Urinary bladder (tissue), 4 donors: ENCODE measurements at places on chromosomes 13 and 19. TPM values are rescaled to one million over a fixed set of nuclear protein-coding genes. Genes with fewer than 3 reads are reported as not detected.

- no peak for DNase-seq
Measured at GRCh38 chr13:107733276-107733675, 482.1 kb downstream of the LIG4 start.

- DNase-seq, result no peak
Measured at GRCh38 chr19:53308339-53308811, 25.2 kb upstream of the ZNF845 start.

DNA sequence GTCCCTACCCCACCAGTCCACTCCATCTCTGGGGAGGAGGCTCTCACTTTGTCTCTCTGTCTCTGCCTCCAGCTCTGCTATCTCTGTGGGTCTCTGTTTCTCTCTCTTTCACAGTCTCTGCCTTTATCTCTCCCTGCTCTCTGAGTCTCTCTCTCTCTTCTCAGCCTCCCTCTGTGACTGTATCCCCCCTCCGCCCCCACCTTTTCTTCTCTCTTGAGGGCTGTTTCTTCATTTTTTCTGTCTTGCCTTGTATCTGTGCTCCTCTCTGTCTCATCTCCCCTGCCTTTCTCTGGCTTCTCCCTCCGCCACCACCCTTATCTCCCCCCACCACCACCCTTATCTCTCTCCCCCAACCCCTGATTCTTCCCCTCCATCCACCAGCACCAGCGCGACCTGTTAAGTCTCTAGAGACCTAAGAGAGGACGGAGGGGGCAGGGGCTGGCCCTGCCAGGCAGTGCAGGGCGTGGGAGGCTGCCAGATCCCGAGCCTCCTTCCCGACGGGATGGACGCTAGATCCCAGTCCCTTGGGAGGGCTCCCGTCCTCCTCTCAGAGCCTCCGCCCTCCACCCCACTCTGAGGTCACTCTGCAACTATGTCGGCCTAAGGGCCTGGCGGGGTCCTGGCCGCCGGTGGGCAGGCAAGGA, 1.0 kb downstream of the AXL start:
- no peak for DNase-seq

GRCh38 chr13:34931572-34931971, 10.5 kb upstream of the NBEA start:
- no peak for DNase-seq

DNA sequence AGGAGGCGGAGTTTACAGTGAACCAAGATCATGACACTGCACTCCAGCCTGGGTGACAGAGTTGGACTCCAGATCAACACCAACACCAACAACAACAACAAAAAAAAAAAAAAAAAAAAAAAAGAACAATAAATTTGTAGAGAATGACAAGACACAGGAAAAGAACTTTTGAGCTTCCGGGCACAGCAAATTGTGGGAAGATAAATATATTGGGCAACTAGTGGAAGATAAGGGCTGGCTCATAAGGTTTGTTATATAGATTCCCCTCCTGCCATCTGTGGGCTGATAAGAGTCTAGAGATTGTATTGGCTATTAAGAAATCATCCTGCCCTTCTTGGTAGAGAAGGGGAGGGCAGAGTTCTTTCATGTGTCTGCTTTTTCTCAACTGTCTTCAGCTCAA, 33.1 kb upstream of the CYP2S1 start:
- DNase-seq, result no peak

DNA sequence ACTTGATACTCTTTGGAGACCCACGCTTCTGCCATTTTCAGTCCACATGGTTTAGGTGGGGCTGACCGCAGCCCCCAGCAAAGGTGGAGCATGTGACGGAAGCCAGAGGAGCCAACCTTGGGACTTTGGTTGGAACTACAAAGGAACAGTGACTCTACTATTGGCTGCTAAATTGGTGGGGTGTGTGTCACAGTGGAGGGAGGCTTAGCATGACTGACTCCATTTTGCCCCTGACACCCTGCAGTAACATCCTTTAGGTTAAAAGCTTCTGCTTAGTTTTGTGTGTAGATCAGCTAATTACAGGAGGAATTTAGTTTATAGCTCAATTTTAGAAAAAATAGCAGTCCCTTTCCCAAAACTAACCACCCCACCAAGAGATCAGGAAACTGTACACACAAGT, 6.6 kb downstream of the SDHAF1 start:
- DNase-seq, result no peak

DNA sequence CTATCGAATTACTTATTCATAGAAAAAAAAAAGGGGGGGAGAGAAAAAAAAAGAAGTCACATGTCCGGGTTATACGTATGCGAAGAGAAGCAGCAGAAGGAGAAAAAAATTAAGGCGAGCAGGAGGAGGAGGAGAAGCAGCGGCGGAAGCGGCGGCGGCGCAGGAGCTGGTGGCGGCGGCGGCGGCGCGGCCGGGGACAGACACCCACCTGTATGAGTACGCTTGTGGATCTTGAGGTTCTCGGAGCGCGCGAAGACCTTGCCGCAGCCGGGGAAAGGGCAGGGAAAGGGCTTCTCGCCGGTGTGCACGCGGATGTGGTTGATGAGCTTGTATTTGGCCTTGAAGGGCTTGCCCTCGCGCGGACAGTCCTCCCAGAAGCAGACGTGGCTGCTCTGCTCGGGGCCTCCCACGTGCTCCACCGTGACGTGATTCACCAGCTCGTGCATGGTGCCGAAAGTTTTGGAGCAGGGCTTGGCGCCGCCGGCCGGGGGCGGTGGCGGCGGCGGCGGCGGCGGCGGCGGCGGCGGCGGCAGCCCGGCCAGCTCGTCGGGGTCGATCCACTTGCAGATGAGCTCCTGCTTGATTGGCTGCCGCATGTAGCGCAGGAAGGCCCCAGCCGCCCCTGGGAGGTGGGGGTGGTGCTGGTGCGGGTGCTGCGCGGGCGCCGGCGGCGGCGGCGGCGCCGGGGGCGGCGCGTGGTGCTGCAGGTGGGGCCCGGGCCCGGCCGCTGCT, 1.5 kb downstream of the ZIC5 start:
- DNase-seq, result no peak

DNA sequence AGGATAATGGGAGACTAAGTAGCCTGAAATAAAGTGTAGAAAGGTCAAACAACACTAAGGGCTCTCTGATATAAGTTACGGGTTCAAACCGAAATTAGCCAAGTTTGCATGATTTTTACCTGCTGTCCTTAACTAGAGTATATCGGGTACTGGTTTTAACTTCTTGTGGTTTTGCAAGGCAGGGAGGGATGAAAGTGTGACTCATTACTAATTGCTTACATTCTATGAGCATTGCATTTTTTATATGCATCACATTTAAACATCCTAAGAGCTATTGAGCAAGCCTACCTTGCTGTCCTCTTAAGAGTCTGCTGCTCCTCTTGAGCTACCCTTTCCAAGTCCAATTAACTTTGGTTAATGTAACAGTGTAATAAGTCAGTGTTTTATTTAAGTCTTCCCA, 415.4 kb downstream of the SLITRK5 start:
- DNase-seq, result no peak

DNA sequence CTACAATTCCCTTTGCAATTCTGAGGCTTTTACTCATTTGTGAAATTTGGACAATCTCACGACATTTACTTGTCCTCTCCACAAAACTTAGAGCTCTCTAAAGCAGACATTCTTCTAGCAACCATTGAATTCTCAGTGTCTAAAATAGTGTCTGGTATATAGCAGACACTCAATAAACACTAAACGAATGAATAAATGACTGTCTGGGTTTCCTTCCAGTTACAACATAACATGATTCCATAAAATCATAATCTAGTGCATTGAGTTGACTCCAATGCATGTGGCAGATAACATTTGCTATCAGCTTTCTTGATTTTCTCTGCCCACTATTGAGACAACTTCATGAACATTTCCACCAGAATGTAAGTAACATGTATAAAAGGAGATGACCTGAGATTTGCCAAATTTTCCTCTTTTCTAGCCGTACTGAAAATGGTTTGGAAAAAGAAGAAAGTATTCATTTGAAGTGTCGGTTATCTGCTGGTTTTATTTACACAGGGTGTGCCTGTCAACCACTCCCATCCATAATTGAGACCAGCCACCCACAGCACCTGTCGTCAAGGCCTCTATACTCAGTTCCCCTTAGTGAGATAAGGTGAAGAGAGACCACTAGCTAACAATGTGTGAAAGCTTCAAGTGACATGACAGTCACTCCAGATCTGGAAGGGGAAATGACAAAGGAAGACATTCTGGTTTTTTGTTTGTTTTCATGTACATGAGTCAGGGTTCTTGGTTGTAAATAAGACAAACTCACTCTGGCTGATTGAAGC, 4.8 kb upstream of the SERP2 start:
- DNase-seq, result no peak

DNA sequence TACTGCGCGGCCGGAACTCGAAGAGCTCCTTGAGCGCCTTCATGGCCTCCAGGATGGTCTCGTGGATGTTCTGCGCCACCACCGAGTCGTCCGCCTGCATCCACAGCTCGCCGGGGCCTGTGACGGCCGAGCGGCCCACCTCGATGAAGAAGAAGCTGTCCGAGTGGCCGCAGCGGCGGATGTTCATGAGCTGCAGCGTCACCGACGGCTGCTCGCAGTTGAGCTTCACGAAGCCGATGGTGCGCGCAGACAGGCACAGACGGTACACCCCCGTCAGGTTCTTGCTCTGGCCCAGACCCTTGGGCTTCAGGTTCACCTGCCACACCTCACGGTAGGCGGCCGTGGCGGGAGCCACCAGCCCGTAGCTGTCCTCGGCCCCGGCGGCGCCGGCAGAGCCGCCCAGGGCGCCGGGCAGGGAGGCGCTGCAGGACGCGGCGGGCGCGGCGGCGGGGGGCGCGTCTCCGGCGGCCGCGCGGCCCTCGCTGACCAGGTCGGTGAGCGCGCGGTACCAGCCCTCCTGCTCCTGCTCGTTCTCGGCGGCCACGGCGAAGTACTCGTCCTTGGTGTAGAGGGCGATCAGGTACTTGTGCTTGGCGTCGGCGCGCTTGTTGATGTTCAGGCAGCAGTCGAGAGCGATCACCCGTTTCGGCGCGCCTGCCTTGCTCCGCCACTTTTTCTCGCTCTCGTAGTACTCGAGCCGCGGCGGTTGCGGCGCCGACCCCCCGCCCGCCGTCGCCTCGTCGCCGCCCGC, 1.1 kb downstream of the IRS2 start:
- DNase-seq, result no peak

- DNase-seq, result no peak
Measured at GRCh38 chr19:343941-344624, 513 bp downstream of the MIER2 start.

- no peak for DNase-seq
Measured at GRCh38 chr13:108037348-108037747, 178.0 kb downstream of the LIG4 start.

DNA sequence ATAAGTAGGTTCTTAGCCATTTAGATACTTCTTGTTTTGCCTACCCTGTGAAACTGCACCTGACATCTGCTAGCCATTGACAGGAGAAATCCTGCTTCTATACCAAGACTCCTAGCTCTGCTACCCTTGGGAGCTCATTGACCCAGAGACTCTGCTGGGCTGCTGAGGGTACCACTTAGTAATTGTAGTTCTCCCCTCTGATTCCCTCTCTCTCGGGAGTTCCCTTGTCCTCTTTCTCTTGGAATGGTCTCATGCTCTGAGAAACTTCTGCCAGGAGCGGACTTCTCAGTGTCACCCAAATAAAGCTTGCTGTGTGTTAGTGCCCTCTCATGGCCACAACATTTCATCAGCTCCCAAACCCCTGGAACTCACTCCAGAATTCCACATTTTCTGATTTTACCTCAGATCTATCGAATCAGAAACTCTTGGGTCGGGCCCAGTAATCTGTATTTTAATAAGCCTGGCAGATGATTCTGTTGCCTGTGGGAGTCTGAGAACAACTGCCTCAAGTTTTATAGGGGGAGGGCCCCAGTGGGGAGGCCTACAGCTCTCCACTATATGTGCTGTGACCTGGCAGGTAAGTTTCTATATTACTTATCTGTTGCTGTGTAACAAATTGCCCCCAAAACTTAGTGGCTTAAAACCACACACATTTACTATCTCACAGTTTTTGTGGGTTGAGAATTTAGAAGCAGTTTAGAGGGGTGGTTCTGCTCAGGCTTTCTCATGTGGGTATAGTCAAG, 221.1 kb downstream of the TDRD3 start:
- DNase-seq, result no peak

DNA sequence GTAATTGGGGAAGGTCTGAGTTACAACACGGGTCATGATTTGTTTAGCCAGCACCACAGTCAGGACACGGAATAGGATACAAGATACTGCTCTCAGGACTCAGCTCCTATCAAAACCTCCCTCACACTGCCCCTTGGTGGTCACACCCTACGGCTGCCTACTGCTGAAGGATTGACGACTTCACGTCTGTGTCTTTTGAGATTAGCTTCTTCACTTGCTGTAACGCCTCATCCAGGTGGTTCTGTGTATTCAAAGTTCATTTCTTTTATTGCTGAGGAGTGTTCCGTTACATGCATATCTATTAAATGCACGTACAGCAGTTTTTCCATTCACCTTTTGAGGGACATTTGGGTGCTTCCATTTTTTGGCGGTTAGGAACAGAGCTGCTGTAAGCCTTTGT, 46.3 kb downstream of the URI1 start:
- no peak for DNase-seq

GRCh38 chr13:26557051-26557392, 461 bp upstream of the WASF3 start:
- no peak for DNase-seq

GRCh38 chr19:40348961-40349507, 539 bp downstream of the PLD3 start:
- no peak for DNase-seq

DNA sequence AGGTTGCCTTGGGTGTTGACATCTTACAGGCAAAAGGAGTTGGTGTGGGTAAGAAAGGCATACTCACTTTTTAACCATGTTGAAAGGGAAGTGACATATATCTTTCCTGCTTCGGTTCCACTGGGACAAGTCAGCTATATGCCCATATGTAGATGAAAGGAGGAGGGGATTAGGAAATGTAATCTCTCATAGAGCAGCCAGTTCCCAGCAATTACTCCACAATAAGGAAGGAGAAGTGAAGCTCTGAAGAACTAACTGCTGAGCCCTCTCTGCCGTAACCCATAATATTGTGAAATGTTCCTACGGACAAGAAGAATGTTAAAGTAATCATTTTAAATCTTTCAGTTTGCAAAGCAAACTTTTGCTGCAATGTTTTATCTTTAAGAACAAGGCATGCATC, 82.2 kb downstream of the EDNRB start:
- no peak for DNase-seq

- DNase-seq, result no peak
Measured at GRCh38 chr19:28785971-28786370, 427.0 kb downstream of the UQCRFS1 start.

DNA sequence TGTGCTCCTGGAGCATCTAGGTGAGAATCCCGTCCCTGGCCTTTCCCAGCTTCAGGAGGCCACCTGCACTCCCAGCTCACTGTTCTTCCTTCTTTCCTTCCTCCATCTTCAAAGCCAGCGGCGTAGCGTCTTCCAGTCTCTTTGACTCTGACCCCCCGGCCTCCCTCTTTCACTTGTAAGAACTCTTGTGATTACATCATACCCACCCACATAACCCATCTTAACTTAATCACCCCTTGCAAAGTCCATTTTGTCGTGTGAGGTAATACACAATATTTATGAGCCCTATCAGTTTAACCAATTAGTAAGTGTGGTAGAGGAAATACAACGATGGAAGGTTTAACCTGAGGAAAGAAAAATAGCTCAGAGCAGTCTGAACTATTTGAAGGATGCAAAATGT, 4.6 kb upstream of the CDC16 start:
- DNase-seq, result no peak

The IGFL3 gene
- total RNA-seq, result not detected

The RUBCNL gene
- 9.3 TPM for total RNA-seq

The GPX4 gene
- 71.3 TPM for total RNA-seq

The ATP12A gene
- 0.42 TPM for total RNA-seq

The RASAL3 gene
- 0.85 TPM for total RNA-seq

The PNMA8A gene
- 14.3 TPM for total RNA-seq

The ERICH6B gene
- total RNA-seq, result not detected

The MAB21L1 gene
- 3.2 TPM for total RNA-seq
